ENCODE measurements at places on chromosomes 3 and 15.

DNA sequence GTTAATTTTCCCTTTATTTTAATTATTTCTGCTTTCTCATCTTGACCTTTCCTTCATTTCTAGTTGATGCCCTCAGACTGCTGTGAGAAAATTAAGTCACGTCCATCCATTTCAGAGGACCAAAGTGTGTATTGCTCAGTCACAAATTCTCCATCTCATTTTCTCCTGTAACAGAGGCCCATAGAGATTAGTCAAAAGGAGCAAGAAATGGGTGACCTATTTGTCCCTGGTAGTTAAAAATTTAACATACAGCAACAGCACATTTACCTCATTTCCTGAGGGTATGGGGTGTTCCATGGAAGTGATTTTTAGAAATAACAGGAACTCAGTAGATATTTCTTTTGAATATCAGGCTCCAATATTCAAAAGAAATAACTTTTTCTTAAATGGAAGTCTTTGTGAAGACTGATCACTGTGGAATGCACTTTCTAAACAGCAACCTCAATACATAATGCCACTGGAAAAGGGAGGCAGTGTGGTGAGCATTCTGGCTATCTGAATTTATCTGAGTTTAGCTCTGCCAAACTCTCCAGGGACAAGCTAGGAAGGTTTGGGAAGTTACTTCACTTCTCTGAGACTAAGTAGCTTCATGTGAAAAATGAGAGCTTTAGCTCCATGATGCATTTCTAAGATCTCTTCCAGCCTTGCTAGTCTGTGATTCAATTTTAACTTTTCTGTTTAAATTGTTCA is 808.2 kb downstream of the SQOR start:
- no peaks in the 10 kb centered on the region for H3K4me1 ChIP-seq
- H3K27me3 ChIP-seq: no peaks in the 10 kb centered on the region
- no peak for DNase-seq
- H3K27ac ChIP-seq: no peak overlapping the region
- no peak overlapping the region for H3K4me3 ChIP-seq

GRCh38 chr3:115768661-115769060 is 145.4 kb downstream of the GAP43 start:
- DNase-seq: no peak
- peaks cover 4% of the 10 kb centered on the region for H3K4me1 ChIP-seq
- no peak overlapping the region for H3K27ac ChIP-seq
- no peak overlapping the region for H3K4me3 ChIP-seq

GRCh38 chr3:51711352-51712037 is 4.6 kb downstream of the GRM2 start:
- H3K4me3 ChIP-seq: no peak overlapping the region
- no peaks in the 10 kb centered on the region for H3K36me3 ChIP-seq
- peaks cover 16% of the 10 kb centered on the region for H3K27me3 ChIP-seq
- H3K27ac ChIP-seq: no peak overlapping the region
- peaks cover 12% of the 10 kb centered on the region for H3K4me1 ChIP-seq
- no peak for DNase-seq

DNA sequence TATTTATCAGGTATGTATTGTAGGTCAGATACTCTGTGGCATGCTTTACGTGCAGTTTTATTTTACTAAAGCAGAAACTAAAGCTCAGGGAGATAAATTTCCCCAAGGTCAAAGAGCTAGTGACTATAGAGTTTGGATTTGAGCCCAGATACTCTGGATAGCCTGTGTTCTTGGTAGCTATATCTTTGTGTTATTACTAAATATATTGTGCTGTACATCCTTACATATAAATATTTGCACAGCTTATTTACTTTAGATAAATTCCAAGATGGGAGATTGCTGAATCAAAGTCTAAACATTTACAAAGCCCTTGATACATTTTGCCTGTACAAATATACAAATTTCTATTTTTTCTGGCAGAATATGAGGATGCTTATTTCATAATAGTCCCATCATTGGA is 660.9 kb upstream of the NAALADL2 start:
- no peak overlapping the region for H3K27ac ChIP-seq
- no peaks in the 10 kb centered on the region for H3K36me3 ChIP-seq
- H3K4me3 ChIP-seq: no peak overlapping the region
- H3K4me1 ChIP-seq: peaks cover 11% of the 10 kb centered on the region
- DNase-seq: no peak
- H3K27me3 ChIP-seq: no peaks in the 10 kb centered on the region

DNA sequence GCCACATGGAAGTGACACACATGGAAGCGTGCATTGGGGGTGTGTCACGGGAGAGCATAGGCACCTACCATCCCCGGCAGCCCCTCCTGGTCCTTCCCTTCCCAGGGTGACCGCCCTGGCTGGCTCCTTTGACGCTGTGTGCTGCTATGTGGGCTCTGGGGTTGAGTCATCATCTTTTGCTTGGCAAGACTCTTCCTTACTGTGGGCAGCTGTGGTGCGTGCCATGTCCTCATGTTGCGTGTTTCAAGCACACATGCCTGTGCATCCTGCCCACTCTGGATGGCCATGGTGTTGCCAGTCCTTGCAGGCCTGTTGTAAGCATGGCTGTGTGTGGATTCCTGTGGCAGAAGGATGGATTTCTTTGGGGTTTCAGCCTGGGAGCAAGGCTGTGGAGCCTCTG is 14.0 kb downstream of the PLXNA1 start:
- no peaks in the 10 kb centered on the region for H3K27me3 ChIP-seq
- no peak for DNase-seq

- DNase-seq: peak; percentile 7
- peak overlapping the region; percentile 5 for H3K27ac ChIP-seq
- no peak overlapping the region for H3K4me3 ChIP-seq
Measured at GRCh38 chr3:149473357-149474249, 894 bp upstream of the TM4SF4 start.

DNA sequence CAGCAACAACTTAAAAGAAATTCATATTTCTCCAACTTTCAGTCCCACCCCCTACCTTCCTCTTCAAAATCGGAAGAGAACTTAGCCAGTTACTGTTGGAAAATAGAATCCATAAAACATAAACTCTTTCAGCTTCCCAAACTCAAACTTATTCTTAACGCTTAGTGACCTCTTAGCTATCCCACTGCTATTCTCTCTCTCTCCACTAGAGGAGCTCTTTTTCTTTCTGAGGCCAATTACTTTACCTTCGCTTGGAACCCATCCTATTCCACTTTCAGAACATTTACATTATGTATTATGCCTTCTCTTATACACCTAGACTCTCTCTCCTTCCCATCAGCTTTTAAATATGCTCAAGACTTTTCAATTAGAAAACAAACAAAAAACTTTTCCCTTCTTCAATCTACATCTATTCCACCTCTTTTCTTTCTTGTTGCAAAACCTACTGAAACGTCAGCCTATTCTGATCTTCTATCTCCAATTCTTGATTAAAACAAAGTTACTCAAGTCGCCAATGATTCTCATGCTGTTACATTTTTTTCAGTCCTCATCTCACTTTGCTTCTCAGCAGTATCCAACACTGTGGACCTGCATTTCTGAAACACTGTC is 13.4 kb upstream of the GHSR start:
- no peaks in the 10 kb centered on the region for H3K36me3 ChIP-seq
- no peak overlapping the region for H3K27ac ChIP-seq
- H3K4me3 ChIP-seq: no peak overlapping the region
- no peaks in the 10 kb centered on the region for H3K4me1 ChIP-seq
- no peak for DNase-seq

- no peaks in the 10 kb centered on the region for H3K36me3 ChIP-seq
- H3K27ac ChIP-seq: no peak overlapping the region
- H3K27me3 ChIP-seq: no peaks in the 10 kb centered on the region
- H3K4me1 ChIP-seq: no peaks in the 10 kb centered on the region
Measured at GRCh38 chr3:146519810-146520209, 24.6 kb downstream of the PLSCR1 start.

DNA sequence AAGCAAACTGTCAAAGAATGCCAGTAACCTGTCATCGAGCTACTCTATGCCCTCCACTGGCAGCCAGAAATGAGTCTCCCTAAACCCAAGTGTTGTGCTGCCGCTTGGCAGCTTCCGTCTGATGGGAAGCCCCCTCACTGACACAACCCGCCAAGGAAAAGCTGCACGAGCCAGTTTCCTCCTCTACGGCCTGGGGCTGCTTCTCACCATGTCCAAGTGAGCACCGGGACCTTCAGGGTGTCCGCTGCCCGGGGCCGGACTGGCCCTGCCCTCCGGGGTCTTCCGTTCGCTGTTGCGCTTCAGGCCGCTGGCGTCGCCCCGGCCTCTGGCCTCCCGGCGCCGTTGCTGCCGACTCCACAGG is 490 bp downstream of the TOMM70 start:
- no peaks in the 10 kb centered on the region for H3K27me3 ChIP-seq
- peaks cover 10% of the 10 kb centered on the region for H3K4me1 ChIP-seq
- H3K36me3 ChIP-seq: no peaks in the 10 kb centered on the region
- DNase-seq: no peak
- peak overlapping the region; percentile 93 for H3K27ac ChIP-seq

GRCh38 chr3:169454060-169454317 is 209.5 kb downstream of the MECOM start:
- DNase-seq: no peak
- no peaks in the 10 kb centered on the region for H3K36me3 ChIP-seq
- H3K4me1 ChIP-seq: peaks cover 85% of the 10 kb centered on the region
- H3K4me3 ChIP-seq: no peak overlapping the region
- H3K27ac ChIP-seq: peak overlapping the region; percentile 81

GRCh38 chr3:50436114-50436674 is 67.2 kb downstream of the CACNA2D2 start:
- H3K4me3 ChIP-seq: no peak overlapping the region
- no peaks in the 10 kb centered on the region for H3K4me1 ChIP-seq
- H3K27me3 ChIP-seq: peaks cover 12% of the 10 kb centered on the region
- H3K36me3 ChIP-seq: no peaks in the 10 kb centered on the region
- H3K27ac ChIP-seq: no peak overlapping the region
- DNase-seq: no peak

DNA sequence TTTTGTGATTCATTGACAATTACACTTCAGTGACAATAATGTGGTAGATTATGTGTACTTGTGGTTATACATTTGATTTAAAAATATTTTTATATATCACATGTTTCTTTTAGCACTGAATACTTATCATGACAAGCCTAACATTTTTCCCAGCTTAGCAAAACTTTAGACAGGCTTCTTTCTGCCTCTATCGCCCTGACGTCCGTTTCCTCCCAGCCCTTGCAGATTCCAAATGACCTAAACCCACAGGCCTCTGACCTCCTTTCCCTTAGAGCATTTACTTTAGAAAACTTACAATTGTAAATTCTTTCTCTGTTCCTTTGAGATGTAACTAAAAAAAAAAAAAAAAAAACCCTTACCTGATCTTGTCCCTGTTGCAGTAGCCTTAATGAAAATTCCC is 326.1 kb downstream of the UNC13C start:
- no peaks in the 10 kb centered on the region for H3K36me3 ChIP-seq
- no peak overlapping the region for H3K27ac ChIP-seq
- H3K4me3 ChIP-seq: no peak overlapping the region
- H3K4me1 ChIP-seq: no peaks in the 10 kb centered on the region
- H3K27me3 ChIP-seq: no peaks in the 10 kb centered on the region

DNA sequence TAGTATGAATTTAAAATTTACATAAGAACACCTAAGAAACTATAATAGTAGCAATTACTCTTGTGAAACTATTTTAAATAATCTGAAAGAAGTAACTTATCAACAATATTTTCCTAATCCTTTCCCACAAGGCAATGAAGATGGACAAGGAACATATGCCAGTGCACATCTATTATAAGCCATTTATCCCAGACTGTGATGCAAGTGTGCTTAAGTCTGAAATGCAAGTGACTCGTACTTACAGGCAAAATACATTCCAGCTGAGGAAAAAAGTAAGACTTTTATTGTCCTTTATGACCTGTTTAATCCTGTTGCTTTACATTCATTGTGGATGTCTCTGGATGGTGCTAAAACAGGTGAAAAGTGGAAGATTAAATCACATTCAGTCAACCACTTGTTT is 709.4 kb downstream of the ZNF385D start:
- H3K4me1 ChIP-seq: no peaks in the 10 kb centered on the region
- H3K27ac ChIP-seq: no peak overlapping the region
- no peaks in the 10 kb centered on the region for H3K36me3 ChIP-seq
- no peaks in the 10 kb centered on the region for H3K27me3 ChIP-seq
- no peak overlapping the region for H3K4me3 ChIP-seq
- no peak for DNase-seq

- H3K27ac ChIP-seq: no peak overlapping the region
- H3K27me3 ChIP-seq: no peaks in the 10 kb centered on the region
- peaks cover 20% of the 10 kb centered on the region for H3K36me3 ChIP-seq
- no peak overlapping the region for H3K4me3 ChIP-seq
Measured at GRCh38 chr15:51494411-51495314, 127.9 kb downstream of the DMXL2 start.

- H3K4me3 ChIP-seq: no peak overlapping the region
- H3K4me1 ChIP-seq: peaks cover 3% of the 10 kb centered on the region
- no peak for DNase-seq
- peak overlapping the region; percentile 50 for H3K27ac ChIP-seq
- no peaks in the 10 kb centered on the region for H3K36me3 ChIP-seq
Measured at GRCh38 chr3:193884652-193885051, 251.3 kb upstream of the HES1 start.

DNA sequence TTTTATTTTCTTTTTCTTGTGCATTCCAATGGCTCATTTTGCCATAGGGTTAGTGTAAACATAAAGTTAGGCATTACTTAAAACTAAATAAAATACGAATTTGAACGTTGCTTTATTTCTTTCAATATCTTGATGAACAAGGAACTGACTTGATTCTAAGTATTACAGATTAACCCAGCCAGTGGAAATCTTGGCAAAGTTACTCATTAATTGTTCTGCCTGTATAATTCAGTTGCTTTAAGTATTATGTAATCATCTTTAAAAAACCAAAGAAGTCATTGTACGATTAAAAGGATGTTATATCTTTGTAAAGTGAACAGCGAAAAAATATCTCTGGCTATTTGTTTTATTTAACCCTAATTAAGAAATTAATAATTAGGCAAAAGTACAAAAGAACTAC is 737.9 kb upstream of the BCHE start:
- no peak overlapping the region for H3K27ac ChIP-seq
- no peak overlapping the region for H3K4me3 ChIP-seq
- H3K36me3 ChIP-seq: no peaks in the 10 kb centered on the region
- H3K4me1 ChIP-seq: no peaks in the 10 kb centered on the region

DNA sequence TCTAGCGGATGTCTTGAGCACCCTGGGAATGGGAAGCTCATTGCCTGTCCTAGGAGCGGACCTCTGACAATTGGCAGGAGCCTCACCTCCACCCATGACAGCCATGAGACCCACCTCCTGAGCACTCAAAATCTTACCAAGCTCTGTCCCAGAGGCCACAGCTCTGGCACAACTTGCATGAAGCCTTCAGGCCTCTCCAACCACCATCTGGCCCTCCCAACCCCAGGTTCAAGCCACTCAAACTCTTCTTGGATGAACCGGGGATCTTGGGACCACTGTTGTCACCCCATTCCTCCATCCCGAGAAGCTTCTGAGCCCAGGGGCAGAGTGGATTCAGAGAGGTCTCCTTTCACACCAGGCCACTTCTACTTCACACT is 1.5 kb downstream of the VIPR1 start:
- no peaks in the 10 kb centered on the region for H3K36me3 ChIP-seq
- no peak overlapping the region for H3K27ac ChIP-seq
- DNase-seq: no peak
- peaks cover 27% of the 10 kb centered on the region for H3K4me1 ChIP-seq
- no peak overlapping the region for H3K4me3 ChIP-seq
